ENCODE measurements at places on chromosomes 2 and 18.

DNA sequence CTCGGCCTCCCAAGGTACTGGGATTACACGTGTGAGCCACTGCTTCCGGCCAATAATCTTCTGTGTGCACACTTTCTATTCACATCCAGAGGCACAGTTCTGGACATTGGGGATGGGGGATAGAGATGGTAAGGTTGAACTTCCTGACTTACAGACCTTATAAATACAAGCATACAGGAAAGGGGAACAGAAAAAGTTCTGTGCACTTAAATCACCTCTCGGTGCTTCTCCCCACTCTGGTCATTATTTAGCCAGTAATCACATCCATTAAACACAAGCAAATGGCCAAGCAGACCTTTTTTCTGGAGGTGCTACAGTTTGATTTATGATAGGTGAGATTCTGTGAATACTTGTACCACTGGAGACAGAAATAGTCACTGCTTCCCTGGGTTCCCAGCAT lies 110.6 kb downstream of the CRIM1 start:
- no peak for DNase-seq

DNA sequence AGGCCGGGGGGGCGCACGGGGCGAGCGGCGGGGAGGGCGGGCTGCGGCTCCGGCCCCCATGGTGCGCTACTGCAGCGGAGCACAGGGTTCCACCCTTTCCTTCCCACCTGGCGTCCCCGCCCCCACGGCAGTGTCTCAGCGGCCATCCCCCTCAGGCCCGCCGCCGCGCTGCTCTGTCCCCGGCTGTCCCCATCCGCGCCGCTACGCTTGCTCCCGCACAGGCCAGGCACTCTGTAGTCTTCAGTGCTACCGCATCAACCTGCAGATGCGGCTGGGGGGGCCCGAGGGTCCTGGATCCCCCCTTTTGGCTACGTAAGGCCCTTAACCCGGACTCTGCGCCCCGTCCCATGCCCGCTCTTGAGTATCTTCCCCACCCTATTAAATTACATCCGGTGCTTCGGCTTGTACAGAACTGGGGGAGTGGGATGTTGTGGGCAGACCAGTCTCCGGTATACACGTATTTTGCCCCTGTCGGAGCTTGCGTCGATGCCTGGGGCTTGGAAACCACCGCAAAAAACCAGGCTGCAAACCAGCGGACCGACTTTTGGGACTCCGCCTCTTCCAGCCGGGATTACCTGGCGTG lies 598 bp upstream of the WBP1 start:
- DNase-seq, result peak; percentile 72

DNA sequence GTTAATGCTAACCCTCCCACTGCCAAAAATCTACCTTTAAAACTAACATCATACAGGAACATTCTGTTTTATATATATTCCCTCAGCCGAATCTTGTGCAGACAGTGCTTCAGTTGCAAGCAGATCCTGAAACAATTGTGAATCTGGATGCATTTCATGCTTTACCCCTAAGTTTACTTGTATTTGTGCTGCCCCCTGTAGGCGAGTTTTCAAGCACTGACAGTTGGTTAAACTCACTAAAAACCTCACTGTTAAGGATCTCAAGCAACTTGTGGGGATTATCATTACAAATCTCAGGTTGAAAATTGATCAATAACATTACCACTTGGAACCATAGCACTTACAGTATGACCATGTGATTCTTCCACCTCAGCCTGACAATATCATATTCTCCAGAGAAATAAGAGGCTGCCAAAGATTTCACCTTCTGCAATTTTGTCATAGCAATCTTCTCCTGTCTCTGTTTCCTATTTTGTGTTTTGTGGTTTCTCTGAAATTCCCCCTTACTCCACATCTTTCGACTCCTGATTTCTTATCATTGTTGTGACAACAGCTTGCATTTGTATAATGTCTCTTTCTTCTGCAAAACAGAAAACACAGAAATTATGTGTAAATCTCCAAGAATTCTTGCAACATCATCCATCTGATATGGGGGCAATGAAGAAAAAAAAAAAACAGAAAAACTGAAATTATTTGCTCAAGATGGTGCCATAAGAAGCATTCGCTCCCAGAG lies 354.6 kb upstream of the SETBP1 start:
- DNase-seq, result no peak

- DNase-seq, result no peak
These were observed 218.9 kb upstream of the TANK start for GRCh38 chr2:160941290-160941846.

GRCh38 chr18:58496231-58496630 lies 132.7 kb downstream of the ALPK2 start:
- DNase-seq, result no peak

- DNase-seq, result no peak
These were observed 380.5 kb downstream of the DSEL start for GRCh38 chr18:67135981-67136380.

DNA sequence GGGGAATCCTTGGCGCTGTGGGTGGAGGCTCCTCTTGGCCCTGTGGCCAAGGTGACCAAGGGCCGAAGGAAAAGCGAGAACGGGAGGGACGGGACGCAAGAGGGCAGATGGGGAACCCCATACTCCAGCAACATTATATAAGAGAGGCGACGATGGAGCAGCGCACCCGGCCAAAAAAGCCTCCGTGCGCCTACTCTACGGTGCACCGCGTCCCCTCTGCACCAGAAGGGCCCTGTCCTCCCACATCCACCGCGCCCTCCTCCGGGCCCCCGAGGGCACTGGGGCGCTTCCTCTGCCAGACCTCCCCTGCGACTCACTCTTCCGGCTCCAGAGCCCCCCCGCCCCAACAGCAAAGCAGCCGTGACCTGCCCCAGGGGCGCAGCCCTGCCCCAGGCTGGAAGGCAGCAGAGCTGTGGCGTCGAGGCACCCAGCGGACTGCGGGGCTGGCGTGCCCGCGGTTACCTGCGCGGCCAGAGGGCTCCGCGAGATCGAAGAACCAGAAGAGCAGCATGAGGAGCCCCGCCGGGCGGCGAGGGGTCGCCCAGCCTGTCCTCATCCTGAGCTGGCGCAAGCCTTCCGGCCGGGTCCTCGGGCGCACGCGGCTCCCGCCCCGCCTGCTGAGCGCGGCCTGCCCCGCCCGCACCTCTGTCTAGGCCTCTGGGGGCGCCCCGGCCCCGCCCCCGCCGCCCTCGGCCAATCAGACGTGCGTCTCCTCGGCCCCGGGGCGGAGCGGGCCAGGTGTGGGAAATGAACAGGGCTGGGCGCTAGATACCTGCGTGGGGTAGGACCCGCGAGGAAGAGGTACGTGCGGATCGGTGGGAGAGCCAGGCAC lies 106.3 kb upstream of the CD302 start:
- DNase-seq, result peak; percentile 41

GRCh38 chr2:40737180-40737579 lies 285.3 kb upstream of the SLC8A1 start:
- no peak for DNase-seq

DNA sequence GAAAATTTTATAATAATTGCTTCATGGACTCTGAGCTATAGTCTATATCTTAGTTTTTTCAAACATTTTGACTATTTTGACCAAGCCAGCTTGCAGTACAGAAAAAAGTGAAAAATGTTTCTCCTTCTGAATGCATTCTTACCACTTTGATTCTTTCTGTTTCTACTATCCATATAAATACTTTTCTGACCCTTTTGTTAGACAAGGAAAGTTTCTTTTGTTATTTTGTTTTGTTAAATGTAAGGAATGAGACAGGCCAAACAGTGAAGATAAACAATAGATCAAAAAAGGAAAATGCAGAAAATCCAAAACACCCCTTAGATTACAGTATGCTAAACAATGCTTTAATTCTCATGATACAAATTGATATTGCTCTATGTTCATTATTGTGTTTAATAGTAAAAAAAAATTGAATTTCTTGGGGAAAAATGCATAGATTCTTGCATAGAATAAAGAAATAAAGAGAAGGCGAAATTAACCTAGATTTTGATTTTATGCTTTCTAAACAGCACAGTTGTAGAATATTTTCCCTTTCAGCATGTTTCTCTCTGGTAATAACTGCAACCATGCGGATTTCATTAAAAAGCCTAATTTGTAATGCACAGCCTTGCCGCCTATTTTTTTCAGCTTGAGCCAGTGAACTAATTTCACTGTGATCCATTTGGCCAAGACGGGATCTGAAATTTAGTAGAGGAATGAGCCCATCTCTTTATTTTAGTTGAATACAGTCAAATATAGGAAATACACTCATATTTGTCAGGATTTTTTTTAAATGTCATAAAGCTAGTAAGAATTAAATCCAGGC lies 976 bp downstream of the TNFAIP6 start:
- no peak for DNase-seq

DNA sequence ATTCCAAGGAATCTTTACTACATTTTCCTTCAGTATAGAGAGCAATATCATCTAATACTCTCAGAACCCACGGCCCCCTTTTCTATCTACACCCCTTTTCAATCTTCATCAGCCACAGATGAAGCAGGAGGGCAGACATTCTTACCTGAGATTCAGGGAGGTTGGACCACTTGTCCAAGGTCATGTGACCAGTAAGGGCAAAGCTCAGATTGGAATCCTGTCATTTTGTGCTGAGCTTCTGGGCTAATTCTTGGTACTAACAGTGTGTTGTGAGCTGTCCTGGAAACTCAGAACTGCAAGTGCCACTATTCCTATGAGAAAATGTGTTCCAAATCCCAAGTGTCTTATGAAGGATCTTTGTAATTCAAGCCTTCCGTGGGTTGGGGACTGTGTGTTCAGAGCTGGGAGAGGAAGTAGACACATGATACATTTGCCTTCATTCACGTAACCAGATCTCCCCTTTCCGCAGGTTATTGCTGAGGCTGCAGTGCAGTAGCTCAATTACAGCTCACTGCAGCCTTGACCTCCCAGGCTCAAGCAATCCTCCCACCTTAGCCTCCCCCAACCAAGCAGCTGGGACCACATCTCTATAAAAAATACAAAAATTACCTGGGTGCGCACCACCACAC lies 3.3 kb downstream of the CHRNA1 start:
- DNase-seq, result no peak

DNA sequence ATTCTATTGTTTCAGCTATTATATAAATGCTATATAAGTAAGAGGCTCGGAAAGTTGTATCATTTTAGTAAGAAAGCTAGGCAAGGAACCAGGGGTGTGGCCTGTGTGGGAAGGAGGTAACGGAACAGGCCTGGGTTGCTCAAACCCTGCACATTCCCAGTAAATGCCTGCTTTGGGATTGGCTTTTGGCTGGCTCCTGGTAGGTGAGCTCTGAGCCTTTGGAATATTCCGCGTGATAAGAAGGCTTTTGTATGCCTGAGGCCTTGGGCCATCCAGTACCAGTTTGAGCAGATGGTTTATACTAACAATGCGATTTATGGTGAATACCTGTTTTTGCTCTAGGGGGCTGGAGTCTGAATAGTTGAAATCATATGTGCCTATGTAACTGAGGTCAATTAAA lies 42.6 kb upstream of the CDH20 start:
- DNase-seq, result no peak

DNA sequence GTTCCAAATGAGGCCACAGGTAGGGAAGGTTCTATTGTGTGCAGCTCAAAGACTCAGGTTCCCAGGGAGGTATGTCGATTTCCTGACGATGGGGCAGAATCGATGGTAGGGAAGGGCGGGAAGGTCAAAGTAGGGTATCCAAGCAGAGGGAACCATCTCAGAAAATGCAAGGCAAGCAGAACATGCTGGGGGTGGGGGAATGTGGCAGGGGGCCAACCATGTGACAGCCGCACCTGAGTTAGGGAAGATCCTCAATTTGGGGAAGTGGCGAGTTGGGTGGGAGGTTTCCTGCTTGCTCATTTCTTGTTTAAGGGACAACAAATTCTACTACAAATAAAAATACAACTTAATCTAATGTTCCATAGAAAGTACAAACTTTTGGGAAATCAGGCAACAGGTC lies 21.7 kb upstream of the GRP start:
- no peak for DNase-seq

DNA sequence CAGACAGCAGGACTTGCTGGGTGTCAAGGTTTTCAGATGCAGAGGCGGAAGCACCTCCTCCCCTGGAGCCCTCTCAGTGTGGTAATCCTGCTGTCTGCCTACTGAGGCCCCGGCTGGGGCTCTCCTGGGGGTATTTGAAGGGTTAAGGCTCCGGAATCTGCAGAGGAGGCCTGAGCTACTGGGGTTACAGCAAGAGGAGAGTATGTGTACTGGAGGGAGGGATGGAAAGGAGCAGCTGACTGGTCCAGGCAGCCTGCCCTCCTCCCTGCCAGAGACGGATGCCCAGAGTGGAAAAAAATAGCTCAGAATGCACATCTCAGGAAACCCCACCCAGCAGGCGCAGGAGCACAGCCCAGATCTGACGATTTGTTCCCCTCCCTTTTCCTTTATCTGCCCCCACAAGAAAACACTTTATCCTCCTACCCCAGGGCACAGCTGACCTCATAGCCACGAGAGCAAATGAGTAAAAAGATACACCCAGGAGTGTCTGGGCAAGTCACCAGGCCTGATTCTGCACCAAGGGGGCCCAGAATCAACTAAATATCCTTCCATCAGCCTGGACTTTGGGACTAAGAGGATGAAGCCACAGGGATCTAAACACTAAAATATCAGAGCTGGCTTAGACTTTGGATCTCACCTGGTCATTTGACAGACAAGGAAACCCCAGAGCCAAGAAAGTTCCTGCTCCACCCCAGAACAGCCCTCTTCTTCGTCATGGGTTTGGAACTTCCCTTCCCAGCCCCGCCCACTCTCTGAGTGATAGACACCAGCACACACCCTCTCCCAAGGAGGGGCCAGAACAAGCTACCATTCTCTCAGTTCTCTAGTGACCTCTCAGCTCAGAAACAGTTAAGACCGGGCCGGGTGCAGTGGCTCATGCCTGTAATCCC lies 5.5 kb downstream of the TMBIM1 start:
- DNase-seq, result peak; percentile 95

DNA sequence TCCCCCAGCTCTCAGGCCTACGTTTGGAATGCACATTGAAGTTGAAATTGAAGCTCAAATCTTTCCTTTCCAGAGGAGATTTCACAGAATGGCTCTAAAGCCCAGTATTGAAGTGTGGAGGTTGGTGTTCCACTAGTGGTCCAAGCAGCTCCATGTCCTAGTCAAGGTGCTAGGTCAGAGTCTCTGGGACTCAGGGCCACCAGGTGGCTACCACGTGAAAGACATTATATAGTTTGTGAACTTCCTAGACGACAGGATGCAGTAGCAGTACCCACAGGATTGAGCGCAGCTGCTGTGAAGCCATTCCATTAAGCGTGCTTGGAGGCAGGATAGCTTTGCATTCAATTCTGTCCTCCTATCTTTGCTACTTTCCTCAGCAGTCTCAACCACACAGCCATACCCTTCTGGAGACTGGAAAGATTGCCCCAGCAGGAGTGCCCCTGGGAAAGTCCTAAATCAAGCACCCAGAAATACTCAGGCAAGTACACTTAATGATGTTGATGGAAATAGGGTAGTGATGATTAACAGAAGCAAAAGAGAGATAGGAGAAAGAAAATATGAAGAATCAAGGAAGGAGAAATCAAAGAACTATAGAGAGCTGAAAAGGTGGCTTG lies 4.7 kb upstream of the TGFA start:
- DNase-seq, result no peak

GRCh38 chr2:163708265-163708664 lies 27.5 kb downstream of the FIGN start:
- no peak for DNase-seq

DNA sequence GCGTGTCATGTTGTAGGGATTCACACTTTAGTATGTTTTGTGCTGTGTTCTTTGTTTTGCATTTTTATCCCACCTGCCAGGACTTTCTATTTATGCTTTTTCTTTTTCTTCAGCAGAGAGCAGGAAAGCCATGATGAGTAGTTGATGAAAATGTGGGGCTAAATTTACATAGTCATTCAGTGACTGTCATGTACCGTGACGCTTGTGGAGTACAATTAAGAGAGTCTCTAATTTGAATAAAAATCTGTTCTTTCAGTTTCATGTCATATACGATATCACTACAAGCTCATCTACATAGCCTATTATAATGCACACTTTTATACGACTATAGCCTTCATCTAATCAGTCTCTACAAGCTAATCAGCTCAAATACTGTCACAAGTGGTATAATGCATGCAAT lies 112.7 kb upstream of the SPATS2L start:
- DNase-seq, result no peak

Data from cerebellum (tissue), 4 donors.